Fibroblast of skin of back (primary cell): ENCODE measurements at places on chromosomes 7 and 10.

DNA sequence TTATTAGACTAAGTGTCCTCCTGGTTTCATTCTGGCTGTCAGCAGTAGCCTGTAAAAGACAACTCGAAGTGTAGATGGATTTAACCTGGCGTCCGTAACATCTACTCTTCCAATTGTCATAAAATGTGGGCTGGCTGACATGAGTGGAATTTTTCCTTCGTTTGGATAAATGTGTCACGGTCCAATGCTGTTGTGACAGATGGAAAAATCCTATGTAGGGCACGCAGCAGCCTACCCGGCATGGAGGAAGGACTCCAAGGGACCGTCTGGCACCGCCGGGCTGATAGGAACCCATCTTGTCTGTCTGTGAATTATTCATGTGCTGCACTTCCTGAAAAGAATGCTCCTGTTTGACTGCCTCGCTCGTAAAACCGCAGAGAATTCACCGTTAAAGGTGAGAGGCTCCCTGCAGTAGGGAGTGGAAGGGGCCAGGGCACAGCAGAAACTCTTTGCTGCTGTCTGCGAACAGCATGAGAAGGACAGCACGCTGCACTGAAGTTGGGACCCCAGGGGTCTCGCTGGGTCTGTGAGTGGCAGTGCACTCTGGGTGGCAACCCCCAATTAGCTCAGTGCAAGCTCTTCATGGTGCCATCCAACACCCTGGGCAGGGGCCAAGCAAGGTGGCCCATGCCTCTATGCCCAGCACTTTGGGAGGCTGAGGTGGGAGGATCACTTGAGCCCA is 1.6 kb upstream of the ORAI2 start:
- no peak for DNase-seq

DNA sequence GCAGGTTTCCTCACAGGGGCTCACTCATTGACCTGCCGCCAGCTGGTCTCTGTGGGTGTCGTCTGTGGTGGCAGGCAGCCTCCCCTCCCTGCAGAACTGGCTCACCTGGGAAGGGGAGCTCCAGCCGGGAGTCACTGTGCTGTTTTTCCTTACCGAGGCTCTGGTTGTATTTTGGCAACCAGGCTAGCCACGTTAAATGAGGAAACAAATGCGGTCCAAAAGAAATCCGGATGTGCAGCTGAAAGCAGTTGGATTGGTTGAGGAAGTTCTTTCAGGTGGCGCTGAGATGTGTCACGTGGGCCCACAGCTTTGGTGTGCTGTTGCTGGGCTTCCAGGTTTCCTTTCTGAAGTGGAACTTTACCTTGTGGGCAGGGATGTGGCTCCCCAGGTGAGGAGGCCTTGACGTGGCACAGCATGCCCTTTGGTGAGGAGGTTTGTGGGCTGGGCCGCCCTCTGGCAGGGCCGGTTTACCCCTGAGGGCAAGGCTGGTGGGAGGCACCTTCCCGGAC is 14.2 kb downstream of the MTURN start:
- DNase-seq = no peak

GRCh38 chr7:121103579-121103978 is 115.1 kb downstream of the CPED1 start:
- no peak for DNase-seq

DNA sequence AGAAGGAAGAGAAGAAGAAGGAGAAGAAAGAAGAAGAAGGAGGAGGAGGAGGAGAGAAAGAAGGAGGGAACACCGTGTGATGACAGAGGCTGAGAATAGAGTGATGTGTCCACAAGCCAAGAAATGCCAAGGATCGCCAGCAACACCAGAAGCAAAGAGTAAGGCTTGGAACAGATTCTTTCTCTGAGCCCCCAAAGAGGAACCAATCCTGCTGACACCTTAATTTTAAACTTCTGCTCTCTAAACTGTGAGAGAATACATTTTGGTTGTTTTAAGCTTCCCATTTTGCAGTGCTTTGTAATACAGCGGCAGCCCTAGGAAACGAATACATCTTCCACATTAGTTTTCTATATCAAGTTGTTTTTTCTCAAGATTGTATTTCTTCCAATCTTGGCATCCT is 13.9 kb upstream of the WNT8B start:
- DNase-seq = no peak

DNA sequence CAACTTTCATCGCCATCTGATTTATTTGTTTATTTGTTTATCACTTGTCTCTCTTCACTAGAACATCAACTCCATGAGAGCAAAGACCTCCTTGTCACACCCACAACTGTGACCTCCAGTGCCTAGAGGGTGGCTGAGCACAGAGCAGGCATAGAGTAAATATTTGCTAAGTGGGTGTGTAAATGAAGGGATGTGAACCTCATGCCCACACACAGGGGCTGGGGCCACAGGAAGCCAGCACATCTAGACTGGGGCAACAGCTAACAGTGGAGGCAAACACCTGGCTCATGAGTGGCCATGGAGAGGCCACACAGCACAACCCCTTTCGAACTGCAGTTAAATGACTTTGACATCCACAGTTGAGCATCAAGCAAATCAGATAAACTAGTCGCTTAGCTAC is 39.8 kb downstream of the AKR1B1 start:
- DNase-seq = no peak

DNA sequence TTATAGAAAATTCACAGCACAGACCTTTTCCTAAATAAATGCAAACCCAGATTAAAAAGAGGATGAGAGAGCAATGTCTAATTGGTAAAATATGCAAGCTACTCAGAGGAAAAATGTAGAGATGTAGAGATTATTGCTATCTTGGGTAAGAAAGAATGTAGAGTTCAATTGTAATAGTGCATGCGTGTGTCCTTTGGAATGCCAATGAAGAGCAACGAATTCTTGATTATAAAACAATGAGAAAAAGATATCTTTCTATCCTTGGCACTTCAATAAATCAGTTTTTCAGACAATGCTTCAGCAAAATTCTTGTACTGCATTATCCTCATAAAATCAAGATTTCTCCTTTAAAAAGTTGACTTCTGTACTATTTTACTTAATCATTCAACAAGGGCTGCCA is 50.9 kb downstream of the SEMA3D start:
- DNase-seq = peak; percentile 91
